HEK293T (cell line): ENCODE measurements at places on chromosomes 12 and 14.
A peak's percentile ranks its signal among the peaks of the same experiment; 100 is the strongest.

DNA sequence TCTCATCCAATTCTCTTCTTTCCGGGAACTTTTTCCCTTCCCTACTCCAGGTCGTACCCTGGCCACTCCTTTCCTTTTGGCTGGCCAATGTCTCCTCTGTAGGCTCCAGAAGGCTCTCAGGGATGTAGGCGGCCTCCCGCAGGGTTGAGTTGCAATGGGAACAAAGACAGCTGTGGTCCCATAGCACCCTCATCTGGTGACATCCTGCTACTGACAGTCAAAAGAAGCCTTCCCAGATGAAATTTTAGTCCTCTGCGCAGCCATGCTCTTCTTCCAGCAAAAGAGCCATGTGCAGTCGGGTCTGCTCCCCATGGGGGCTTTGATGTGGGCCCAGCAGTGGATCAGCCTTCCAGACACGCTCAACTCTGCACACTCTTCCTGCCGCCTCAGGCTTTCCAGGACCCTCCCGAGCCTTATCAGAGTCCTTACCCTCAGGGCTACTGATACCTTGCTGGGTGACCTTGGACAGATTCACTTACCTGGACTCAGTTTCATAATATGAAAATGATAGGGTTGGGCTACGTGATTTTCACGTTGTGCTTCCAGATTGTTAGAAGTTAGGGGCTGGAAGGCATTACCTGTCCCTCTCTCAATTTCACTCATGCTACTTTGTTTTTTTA is 5.5 kb upstream of the CELA1 start:
- peak; percentile 71 for DNase-seq

GRCh38 chr14:61480704-61481285 is 159.4 kb downstream of the PRKCH start:
- DNase-seq, result no peak

- no peak for DNase-seq
These were observed 165.9 kb downstream of the DERA start for GRCh38 chr12:16076970-16077522.

DNA sequence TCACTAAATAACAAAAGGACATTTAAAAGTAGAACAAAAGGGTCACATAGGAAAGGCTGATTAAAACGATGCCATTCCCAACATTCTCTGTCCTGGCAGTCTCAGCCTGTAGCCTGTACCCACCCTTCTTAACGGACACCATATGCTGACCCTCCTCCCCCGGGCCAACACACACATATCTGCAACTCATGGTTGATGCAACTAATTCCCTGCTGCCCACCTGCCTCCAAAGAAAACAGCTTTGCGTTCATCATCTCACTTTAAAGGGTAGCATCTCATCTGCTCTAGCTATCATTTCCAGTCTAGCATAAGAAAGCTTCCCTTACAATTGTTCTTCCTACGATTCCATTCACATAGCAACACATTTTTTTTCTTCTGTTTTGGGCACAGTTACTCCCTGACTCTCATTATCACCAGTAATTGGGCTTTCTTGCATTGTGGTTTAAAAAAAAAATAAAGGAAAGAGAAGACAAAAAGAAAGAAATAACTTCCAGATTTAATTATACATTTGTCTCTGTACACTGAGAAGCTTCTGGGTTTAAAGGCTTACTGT is 92.9 kb downstream of the KCNC2 start:
- DNase-seq, result no peak

- DNase-seq, result no peak
These were observed 302.1 kb downstream of the MED13L start for GRCh38 chr12:115975411-115975810.

GRCh38 chr14:105500726-105501101 is 9.7 kb downstream of the TEDC1 start:
- no peak for DNase-seq

- no peak for DNase-seq
These were observed 7.2 kb upstream of the KRT75 start for GRCh38 chr12:52441320-52441911.

- peak; percentile 40 for DNase-seq
These were observed 929.8 kb downstream of the DIO2 start for GRCh38 chr14:79281244-79282152.

DNA sequence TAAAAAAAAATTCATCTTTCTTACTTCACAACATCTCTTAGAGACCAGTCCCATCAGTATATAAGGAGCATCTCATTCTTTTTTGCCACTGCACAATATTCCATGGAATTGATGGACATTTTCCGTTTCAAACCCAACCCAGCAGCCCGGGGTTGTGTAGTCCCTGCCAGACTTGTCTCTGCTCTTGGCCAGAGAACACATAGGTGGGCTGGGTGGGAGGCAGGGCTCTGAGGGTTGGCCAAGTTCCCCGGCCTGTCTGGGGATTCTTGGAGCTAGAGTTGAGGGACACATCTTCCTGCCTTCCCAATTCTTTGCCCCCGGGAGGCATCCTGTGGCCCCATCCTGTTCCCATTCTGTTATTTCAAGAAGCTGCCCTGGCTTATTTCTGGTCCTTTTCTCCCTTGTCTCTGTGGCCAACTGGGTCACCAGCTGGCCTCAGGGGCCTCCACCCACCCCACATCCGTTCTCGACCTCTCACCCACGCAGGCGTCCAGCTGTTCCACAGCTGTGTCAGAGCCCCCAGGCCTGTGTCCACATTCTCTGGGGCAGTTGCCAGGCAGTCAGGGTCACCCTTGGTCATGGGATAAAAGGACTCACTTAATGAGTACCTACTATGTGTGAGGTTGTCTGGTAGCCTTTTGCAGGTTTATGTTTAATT is 52.0 kb upstream of the CCDC63 start:
- no peak for DNase-seq

DNA sequence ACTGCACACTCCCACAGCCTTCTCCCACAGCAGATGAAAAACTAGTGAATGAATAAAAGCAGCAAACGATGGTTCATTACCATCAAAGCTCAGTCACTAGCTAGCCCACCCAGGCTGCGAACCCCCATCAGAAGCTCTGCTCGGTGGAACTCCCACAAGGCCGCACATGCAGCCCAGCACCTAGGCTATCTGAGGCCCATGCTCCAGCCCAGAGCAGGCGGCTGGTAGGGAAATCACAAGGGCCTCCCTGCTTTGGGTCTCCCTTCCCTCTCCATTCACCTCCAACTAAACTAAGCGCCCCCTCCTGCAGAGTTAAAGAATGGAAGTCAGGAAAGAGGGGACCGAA is 69.0 kb downstream of the ITPK1 start:
- no peak for DNase-seq

- no peak for DNase-seq
These were observed 50.4 kb downstream of the PPP1R12A start for GRCh38 chr12:79884401-79885006.

DNA sequence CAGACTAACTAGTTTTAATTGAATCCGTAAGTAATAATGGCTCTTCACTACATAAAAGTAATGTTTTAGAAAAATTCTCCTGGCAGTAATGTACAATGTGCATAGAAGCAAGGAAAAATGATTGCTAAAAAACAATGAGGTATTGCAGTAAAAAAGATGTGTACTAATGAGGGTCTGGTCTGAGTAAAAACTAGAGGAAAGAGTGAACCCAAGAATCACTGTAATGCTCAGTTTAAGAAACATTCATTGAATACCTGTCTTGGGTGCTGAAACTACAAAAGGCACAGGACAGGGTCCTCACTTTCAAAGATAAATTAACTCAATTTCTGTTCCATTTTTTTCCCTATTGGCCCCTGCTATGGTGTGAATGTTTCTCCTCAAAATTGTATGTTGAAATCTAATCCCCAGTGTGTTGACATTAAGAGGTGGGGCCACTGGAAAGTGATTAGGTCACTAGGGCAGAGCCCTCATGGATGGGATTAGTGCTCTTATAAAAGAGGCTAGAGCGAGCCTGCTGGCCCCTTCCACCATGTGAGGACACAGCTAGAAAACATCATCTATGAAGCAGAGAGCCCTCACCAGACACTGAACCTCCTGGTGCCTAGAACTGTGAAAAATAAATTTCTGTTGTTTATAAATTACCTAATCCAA is 51.6 kb downstream of the RPS6KA5 start:
- no peak for DNase-seq
